ENCODE measurements at places on chromosomes 3 and 15. TPM values are rescaled to one million over a fixed set of nuclear protein-coding genes. Genes with fewer than 3 reads are reported as not detected.

TMF1 gene
- polyA plus RNA-seq = 11.9 TPM

- no peak for DNase-seq
Measured at GRCh38 chr15:80494351-80494751, 90.2 kb downstream of the ARNT2 start.

GRCh38 chr15:83747050-83747717, 93.3 kb downstream of the ADAMTSL3 start:
- peak; percentile 65 for DNase-seq

GRCh38 chr15:41778521-41778920, 4.2 kb downstream of the MAPKBP1 start:
- DNase-seq = no peak

GRCh38 chr3:197533927-197534725, 21.6 kb downstream of the BDH1 start:
- DNase-seq = peak; percentile 79

GRCh38 chr3:172182797-172183196, 143.4 kb downstream of the FNDC3B start:
- peak; percentile 31 for DNase-seq

CLRN1 gene
- polyA plus RNA-seq = not detected

SMCO1 gene
- polyA plus RNA-seq = not detected

- DNase-seq = no peak
Measured at GRCh38 chr3:186165331-186165730, 56.4 kb upstream of the ETV5 start.

DNA sequence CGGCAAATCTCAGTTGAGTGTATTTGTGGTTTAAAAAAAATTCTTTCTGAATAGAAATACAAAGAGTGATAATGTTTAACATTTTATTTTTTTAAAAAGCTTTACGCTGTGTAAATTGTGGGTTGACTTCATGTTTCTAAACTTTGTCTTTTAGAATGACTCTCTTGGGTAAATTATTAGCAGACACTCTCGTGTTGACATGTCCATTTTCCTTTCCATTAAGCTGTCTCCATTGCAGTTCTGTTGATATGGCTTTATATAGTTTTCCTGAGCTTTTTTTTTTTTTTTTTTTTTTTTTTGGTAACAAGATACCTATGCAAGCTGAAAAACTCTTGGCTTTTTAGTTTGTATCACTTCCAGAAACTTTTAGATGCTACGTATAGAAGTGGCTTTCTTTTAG, 92.6 kb downstream of the IGF1R start:
- no peak for DNase-seq

Measured in mammary epithelial cell (primary cell).